ENCODE measurements at places on chromosomes 4 and X. TPM values are rescaled to one million over a fixed set of nuclear protein-coding genes. Genes with fewer than 3 reads are reported as not detected.

GRCh38 chr4:55078987-55079386 lies 46.4 kb downstream of the KDR start:
- no peaks in the 10 kb centered on the region for H3K4me1 ChIP-seq
- H3K4me3 ChIP-seq = no peak overlapping the region
- H3K27me3 ChIP-seq = no peaks in the 10 kb centered on the region
- no peaks in the 10 kb centered on the region for H3K36me3 ChIP-seq
- no peak overlapping the region for H3K27ac ChIP-seq

DNA sequence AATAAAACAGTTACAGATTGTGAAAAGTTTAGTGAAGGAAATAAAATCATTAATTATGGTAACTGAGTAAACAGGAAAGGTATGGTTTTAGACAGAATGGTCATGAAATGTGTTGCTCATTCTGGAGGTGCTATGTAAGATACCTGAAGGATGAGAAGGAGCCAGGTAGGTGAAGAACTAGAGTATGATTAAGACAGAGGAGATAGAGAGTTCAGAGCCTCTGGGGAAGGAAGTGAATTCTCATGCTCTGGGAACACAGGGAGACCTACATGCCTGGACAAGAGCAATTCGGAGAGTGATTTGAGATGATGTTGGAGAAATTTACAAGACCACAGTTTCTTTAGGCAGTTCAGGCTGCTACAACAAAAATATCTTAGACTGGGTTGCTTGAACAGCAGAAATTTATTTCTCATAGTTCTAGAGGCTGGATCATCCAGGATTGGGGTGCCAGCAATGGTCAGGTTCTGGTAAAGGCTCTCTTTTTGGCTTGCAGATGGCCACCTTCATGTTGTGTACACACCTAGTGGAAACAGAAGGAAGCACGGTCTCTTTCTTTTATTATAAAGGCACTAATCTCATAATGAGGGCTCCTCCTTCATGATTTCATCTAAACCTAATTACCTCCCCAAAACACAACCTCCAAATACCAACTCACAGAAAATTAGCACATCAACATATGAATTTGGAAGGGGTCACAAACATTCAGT lies 1416.1 kb downstream of the PCDH7 start:
- H3K4me3 ChIP-seq = no peak overlapping the region
- H3K36me3 ChIP-seq = no peaks in the 10 kb centered on the region
- no peak for DNase-seq
- H3K4me1 ChIP-seq = no peaks in the 10 kb centered on the region

- no peaks in the 10 kb centered on the region for H3K4me1 ChIP-seq
- no peaks in the 10 kb centered on the region for H3K36me3 ChIP-seq
- no peak for DNase-seq
- H3K4me3 ChIP-seq = no peak overlapping the region
- no peaks in the 10 kb centered on the region for H3K27me3 ChIP-seq
Measured at GRCh38 chrX:120697053-120697452, 67.2 kb upstream of the C1GALT1C1 start.

DNA sequence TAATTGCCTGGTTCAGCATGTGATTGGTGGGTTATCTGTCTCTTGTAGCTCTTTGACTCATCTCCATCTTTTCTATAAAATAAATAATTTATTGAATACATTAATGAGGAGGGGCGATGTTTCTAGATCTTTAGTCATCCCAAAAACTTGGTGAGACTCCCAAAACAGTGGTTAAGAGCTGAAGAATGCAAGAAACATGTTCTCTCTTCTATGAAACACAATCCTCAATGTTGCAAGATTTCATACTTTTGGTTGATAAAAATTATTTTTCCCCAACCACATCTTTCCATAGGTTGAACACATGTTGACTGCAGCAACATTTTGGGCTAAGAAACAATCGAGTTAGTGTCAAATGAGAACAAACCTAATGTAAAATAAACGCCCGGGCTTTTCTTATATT lies 1.2 kb upstream of the TMEM47 start:
- H3K27ac ChIP-seq = no peak overlapping the region
- DNase-seq = no peak
- no peaks in the 10 kb centered on the region for H3K4me1 ChIP-seq
- H3K36me3 ChIP-seq = no peaks in the 10 kb centered on the region

Gene FAT1
- total RNA-seq = 78.6 TPM

Measured in ovary (tissue), 10 donors.